ENCODE measurements at places on chromosomes 7 and 10. TPM values are rescaled to one million over a fixed set of nuclear protein-coding genes. Genes with fewer than 3 reads are reported as not detected.

- DNase-seq, result no peak
These were observed 43.7 kb upstream of the PRKAR1B start for GRCh38 chr7:770741-771166.

- no peak for DNase-seq
These were observed 114.3 kb upstream of the YAE1 start for GRCh38 chr7:39451901-39452300.

GRCh38 chr10:66519616-66520015 is 406.2 kb upstream of the LRRTM3 start:
- DNase-seq, result no peak

- peak; percentile 36 for DNase-seq
These were observed 197.4 kb downstream of the JCAD start for GRCh38 chr10:29861811-29862505.

OR2A1 gene
- total RNA-seq, result 0.13 TPM

TMEM139 gene
- 0.40 TPM for total RNA-seq

Measured in muscle of leg (tissue), 16 donors.